GM19239 (cell line): ENCODE measurements at places on chromosomes 2 and 18.

DNA sequence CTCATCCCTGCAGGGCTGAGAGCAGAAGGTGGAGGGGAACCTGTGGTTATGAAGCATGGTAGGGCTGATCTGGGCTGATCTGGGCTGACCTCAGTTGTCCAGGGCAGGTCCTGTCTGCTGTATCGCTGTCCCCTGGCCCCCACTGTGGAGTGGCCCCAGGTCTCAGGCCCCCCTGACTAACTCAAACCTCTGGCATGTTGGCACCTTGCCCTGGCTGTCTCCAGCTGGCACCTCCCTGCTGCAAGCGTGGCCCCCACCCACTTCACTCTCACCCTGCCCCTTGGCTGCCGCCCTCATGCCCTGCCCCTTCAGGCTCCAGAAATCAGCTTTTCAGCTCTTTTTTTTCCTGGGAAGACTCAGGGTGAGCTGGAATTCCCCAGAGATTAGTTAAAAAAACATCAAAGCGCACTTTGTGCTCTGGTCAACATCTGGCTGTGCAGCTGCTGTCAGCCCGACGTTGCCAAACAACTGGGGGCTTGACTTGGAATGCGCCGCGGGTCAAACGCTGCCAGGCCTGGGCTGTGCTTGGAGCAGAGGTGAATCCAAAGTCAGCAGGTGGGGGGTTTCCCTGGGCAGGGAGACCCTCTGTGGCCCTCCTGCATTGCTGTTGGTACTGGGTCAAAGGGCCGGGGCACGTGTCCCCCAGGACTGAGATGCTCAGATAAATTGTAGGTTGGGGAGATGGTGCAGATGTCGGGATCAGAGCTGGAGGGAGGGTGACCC lies 173.8 kb upstream of the HDAC4 start:
- no peak for DNase-seq

DNA sequence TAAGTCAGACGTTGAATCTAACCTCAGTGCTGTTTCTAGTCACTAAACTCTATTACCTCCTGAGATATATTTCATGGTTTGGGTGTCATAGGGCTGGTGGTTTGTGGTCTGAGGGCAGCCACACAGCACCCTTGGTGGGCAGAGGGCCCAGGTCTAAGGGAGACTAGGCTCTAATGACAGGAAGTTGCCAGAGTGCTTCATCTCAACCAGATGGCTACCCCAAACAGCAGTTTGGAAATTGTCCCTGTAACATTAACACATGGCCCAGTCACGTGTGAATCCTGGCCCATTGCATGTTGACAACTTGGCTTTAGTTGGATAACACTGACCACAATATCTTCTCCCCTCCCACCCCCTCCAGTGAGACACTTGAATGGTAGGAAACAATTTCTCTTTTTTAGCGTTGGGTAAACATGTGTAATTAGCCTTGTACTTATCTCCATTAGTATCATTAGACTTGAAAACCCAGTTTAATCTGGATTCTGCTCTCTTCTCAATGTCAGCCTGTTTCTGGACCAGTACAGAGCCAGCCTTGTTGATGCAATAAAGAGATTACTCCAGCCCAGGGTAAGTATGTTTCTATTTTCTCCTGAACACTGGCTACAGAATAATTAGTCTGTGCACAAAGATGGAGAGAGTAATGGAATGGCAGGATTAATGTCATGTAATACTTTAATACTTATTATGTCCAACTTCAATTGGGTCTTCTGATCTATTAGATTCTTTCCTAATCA lies 187.8 kb upstream of the SIX3 start:
- DNase-seq: no peak

DNA sequence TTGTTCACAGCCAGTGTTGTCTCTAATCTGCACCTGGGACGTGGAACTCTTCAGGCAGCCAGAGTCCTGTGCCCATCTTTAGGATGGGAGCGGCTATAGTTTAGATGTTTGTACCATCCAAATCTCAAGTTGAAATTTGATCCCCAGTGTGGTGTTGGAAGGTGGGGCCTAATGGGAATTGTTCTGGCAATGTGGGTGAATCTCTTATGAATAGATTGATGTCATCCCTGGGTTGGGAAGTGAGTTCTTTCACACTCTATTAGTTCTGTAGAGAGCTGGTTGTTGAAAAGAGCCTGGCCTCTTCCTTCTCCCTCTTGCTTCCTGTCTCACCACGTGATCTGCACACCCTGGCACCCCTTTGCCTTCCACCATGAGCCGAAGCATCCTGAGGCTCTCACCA lies 300.9 kb downstream of the TXNL1 start:
- DNase-seq: no peak

GRCh38 chr18:6776188-6776587 lies 46.7 kb downstream of the ARHGAP28 start:
- DNase-seq: no peak
